SK-N-SH treated with all-trans-retinoic acid at 6 μM for 48 hours (cell line): ENCODE measurements at places on chromosomes 3 and 15.

DNA sequence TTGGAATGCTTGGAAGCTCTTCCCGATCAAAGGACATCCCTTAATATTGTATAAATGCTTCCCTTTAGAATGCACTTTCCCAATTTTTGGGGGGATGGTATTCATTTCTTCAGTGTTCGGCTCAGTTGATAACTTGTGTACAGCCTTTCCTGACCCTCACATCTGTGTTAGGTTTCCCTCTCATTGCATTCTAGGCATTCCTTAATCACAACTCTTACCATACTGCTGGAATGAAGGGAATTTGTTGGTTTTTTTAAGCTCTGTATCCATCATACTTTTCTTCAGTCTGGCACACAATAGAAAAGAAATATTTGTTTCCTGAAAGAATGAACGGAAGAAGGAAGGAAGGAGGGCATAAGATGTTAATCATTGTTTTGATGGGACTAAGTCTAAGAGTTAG, 119.5 kb downstream of the CHST2 start:
- peak; percentile 54 for ATAC-seq

- no peak for ATAC-seq
These were observed 136.5 kb downstream of the ALCAM start for GRCh38 chr3:105503191-105503593.

GRCh38 chr3:87626546-87626945, 350.2 kb upstream of the POU1F1 start:
- no peak for ATAC-seq

DNA sequence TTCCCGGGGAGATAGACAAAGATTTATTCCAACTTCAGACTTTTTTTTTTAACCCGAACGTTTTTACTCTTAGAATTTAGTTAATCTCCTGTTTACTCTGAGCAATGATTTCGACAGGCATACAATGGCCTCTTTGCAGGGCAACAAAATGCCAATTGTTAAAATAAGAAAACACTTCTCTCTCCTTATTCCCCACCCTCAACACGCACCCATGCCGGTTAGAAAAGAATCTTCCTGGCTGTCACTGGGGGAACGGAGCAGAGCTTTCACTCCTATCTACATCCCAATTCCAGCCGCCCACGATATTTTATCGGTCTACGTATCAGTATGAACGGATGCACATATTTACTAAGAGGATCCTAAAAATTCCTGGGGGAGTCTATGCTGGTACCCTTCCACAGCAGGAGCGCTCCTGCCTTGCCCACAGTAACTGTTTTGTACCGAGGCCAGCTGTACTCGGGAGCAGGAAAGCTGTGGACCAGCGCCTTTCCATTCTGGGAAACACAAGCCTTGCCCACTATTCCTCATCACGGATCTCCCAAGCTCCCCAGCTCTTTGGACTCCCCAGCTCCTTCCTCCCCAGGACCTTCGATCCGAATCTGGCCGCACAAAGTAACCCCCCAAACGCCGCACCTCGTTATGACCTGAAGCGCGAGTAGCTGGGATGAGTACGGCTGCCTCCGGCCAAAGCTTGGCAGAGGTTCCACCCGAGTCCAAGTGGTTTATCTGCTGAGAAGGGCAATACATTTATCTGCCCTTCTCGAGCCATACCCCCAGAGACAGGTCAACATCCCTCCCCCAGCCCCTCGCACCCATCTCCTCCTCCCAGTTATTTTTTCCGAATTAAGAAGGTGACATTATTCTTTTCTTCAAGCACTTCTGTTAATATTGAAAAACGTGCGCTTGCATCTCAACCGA, 2.2 kb upstream of the FOXB1 start:
- no peak for ATAC-seq
